ENCODE measurements at places on chromosomes 3 and 15. TPM values are rescaled to one million over a fixed set of nuclear protein-coding genes. Genes with fewer than 3 reads are reported as not detected.

DNA sequence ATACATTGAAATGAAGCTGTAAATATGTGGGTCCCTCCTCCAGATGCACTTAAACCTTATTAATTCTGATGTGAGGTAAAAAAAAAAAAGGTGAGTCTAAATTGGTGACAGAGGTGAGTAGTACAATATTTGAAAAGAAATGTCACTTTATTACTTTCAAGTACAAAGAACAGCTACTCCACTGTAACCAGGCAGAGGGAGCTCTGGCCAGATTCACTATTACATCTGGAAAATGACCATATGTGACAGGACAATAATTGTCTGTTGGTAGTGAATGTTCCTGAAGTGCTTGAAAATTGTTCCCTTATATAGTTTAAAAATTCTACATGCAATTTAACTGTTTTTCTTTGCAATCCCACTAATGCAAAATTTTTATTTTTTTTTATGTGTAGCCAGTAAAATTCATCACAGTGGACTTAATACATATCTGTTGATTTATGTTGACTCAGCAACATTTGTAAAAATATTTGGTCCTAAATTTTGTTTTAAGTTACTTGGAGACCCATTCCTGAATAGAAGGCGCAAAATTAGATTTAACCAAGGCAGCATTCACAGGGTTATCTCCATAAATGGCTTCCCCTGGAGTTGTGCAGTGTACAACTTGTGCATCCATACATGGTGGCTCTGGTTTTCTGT lies 231.9 kb upstream of the TBC1D5 start:
- no peak for DNase-seq
- H3K4me3 ChIP-seq, result no peak overlapping the region
- no peaks in the 10 kb centered on the region for H3K36me3 ChIP-seq
- H3K27ac ChIP-seq, result no peak overlapping the region
- H3K27me3 ChIP-seq, result no peaks in the 10 kb centered on the region

- H3K4me1 ChIP-seq, result no peaks in the 10 kb centered on the region
- no peak for DNase-seq
- H3K27me3 ChIP-seq, result no peaks in the 10 kb centered on the region
Observed at GRCh38 chr3:197038679-197039462, 9.3 kb upstream of the MELTF start.

GRCh38 chr3:32285891-32286290 lies 47.4 kb downstream of the CMTM8 start:
- no peaks in the 10 kb centered on the region for H3K27me3 ChIP-seq
- peak; percentile 60 for DNase-seq
- no peak overlapping the region for H3K4me3 ChIP-seq

DNA sequence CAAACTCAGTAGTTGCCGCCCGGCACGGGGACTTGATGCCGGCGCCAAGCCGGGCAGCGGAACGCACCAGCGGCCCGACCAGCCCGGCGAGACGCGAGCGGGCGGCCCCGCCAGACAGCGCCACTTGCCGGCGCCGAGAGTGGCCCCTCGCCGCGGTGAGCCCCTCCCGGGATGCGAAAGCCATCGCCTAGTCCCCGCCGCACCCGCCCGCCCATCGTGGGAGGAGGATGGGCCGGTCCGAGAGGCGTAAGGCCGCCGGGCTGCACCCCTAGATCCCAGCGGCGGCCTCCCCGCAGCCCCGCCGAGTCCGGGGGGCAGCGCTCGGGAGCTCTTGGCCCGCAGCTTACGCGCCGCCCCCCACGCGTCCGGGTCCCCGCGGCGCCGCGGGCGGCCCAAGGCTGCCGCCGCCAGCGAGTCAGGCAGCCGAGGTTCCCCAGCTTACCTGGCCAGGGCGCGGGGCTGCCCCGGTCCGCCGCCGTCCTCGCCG lies 609 bp downstream of the GOLGA8A start:
- H3K36me3 ChIP-seq, result no peaks in the 10 kb centered on the region

The KLHL18 gene
- 47.2 TPM for total RNA-seq

Measured in endothelial cell of umbilical vein (primary cell).